Right renal pelvis (tissue), 4 donors: ENCODE measurements at places on chromosomes 7 and 10.

- no peak for DNase-seq
Observed at GRCh38 chr7:104894314-104894713, 119.7 kb upstream of the KMT2E start.

DNA sequence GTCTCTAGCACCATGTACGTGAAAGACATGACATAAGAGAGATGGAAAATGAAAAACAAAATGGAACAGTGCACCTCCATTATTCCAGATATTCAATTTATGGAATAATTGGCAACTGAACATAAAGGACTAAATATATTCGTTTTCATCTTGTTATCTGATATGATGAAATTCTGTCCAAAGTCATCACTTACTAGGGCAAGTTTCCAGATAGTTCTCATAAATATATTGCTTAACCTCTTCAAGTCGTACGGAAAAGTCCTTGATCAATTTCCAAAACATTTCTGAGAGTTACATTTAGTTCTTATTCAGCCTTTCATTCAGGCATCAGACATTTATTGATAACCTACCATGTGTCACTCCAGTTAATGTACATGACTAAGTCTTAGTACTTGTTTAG lies 185.2 kb downstream of the HGF start:
- DNase-seq, result no peak

- DNase-seq, result no peak
Observed at GRCh38 chr7:8435095-8435494, 1.7 kb downstream of the NXPH1 start.

DNA sequence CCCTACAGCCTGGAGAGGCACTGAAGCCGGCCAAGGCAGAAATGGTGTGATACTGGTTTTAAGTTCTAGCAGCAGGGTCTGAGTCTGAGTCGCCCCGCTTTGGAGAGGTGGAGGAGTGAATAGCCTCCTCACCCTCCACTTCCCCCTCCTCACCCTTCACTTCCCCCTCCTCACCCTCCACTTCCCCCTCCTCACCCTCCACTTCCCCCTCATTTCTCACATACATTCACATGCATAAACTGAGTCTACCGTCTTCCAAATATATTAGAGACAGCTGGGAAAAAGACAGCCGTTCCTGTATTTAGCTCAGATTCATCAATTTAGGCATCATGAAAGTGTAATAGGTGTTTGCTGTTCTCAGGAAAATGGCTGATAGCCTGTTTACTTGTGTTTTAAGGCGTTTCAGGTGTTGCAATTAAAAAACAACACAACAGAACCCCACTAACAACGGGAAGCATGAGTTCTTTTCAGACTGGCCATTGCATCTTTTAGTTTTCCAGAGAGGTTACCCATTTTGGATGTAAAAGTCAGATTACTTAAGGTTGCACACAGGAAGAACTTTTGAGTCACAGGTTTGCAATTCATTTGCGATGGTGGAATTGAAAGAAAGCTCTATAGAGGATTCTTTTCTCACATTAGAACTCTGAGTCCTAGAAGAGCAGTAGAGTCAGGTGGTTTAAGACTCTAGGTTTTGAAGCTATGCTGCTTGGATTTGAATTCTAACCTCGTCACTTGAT lies 861 bp downstream of the NRBF2 start:
- no peak for DNase-seq

- no peak for DNase-seq
Observed at GRCh38 chr7:155057076-155057475, 13.0 kb upstream of the HTR5A start.

DNA sequence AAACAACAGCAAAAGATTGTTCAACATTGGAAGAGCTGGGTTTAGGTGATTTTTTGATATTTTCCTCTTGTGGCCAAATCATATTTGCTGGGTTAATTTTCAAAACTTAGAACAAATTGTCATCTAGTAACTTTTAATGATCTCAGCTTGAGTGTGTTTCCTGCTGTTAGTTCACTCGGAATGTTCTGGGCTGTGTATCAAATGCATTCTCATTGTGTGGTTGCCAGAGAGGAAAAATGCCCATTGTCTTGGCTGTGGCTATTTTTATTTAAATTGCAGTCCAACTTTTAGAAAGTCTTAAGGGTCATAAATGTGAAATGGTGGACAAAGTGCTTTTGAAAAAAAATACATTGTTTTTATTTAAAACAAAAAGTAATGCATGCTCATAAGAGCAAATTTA lies 542.0 kb downstream of the TNS3 start:
- no peak for DNase-seq

- no peak for DNase-seq
Observed at GRCh38 chr10:123142701-123143161, 5.2 kb upstream of the HMX2 start.

DNA sequence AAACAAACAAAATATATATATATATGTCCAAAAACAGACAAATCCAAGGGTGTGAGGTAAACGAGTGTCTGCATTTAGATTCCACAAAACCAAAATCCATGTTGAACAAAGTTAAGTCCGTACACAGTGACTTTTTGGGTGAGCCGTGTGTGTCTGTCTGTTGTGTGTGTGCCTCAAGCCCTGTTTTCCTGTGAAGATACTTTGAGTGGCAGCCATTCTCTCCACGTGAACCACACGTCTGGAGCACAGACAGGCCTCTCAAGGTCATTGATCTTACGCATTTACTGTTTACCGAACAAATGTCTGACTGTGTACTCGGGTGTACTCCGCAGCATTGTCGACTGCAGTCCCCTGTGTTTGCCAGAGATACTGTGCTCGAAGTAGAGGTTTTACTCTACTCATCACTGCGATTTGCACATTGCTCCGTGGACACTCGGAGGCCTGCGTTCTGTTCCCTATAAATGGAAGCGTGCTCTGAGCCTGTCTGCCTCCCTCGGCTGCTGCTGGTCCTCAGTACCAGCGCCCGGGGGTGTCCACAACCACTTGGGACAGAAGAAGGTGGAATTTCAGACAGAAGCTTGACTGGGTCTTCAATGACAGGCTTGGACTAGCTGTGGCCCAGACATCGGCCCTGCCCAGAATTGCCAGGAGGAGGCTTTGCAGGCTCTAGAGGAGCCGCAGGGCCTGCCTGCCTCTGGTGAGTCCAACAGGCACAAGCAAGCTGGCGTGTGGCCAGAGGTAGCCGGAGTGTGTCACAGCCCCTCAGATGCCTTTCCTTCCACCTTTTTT lies 22.1 kb downstream of the CYP17A1 start:
- no peak for DNase-seq

- no peak for DNase-seq
Observed at GRCh38 chr7:130649004-130649790, 19.4 kb downstream of the COPG2 start.

DNA sequence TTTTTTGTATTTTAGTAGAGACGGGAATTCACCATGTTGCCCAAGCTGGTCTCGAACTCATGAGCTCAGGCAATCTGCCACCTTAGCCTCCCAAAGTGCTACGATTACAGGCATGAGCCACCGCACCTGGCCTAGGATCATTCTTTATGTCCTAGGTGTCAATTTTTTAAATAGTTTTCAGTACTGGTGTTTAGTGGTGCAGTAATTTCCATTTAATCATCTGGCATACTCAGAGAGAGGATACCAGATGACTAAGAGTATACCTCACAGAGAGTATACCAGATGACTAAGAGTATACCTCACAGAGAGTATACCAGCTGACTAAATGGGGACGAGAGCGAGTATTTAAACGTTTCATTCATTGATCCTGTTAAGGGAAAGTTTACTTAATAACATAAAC lies 37.3 kb upstream of the TMEM248 start:
- no peak for DNase-seq

DNA sequence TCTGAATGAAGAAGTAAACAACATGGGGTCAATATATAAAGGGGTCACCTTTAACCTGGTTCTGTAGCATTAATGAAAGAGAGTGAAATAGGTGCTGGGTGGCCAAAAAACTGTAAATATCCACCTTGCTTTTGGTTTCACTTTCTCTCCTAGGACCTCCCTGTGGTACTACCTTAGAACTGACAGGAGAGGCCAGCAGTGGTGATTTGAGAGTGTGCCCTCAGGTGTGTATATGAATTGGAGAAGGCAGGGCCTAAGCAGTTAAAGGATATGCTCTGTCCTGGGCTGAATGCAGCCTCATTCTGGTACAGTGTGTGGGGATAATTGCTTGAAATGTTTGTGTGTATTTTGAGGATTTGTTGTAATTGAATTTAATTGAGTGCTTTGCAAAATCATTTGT lies 62.0 kb downstream of the BBS9 start:
- DNase-seq, result no peak

GRCh38 chr7:24576171-24577025 lies 3.1 kb downstream of the PALS2 start:
- no peak for DNase-seq

GRCh38 chr7:143374561-143374960 lies 6.6 kb upstream of the ZYX start:
- DNase-seq, result no peak

GRCh38 chr7:30379131-30379530 lies 94.7 kb downstream of the ZNRF2 start:
- no peak for DNase-seq

DNA sequence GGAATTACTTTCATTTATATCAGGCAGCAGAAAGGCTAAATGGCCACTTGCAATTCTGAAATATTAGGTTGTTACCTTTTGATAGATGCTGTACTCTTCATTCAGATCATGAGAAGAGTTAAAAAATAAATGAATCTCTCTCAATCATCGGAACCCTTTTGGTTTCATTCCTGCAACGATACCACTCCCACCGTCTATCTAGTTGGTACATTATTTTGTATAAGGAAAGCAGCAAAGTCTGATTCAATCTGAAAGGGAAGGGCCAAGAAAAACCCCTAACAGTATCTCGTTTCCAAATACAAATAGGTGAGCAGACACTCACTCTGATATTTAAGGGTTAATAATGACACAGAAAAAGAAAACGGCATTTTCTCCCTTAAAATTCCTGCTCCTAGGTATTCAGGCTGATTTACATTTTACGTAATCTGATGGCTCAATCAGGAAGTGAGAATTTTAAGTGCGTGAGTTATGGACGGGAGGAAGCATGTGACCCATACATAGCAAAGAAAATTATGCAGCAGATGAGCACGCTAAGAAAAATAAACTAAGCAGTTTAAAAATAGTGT lies 209.4 kb upstream of the KLF14 start:
- no peak for DNase-seq

GRCh38 chr10:132232981-132233380 lies 46.2 kb downstream of the DPYSL4 start:
- DNase-seq, result no peak

- DNase-seq, result no peak
Observed at GRCh38 chr10:61967298-61967697, 65.8 kb downstream of the ARID5B start.

DNA sequence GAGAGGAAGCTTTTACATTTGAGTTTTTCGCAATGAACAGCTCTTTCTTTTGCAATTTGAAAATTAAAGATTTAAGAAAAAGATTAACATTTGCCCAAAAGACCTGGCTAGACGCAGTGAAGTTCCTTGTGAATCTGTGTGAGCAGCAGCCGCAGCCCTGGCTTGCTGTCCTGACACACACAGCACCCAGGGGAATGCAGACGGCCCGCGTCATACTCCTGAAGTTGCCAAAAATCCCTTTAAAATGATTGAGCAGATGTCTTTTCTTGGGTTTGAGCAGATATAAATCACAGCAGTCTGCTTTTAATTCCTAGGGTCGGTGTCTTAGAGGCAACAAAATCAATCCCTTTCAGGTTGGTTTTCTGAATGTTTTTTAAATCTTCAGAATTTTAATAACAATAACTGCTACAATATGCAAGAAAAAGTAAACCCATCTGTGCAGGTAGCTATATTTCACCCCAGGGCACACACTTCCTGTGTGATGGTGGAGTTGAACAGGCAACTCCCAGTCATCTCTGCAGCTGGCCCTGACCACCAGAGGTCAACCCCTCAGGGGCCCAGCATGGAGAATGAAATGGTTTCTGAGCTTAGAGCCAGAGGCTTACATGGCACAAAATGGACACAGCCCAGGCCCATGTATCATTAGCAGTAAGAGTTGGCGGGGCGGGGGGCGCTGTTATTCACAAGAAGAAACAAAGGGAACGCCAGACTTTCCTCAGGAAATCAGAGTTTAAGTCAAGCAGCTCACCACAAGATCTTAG lies 32.2 kb upstream of the TRIL start:
- DNase-seq, result no peak

DNA sequence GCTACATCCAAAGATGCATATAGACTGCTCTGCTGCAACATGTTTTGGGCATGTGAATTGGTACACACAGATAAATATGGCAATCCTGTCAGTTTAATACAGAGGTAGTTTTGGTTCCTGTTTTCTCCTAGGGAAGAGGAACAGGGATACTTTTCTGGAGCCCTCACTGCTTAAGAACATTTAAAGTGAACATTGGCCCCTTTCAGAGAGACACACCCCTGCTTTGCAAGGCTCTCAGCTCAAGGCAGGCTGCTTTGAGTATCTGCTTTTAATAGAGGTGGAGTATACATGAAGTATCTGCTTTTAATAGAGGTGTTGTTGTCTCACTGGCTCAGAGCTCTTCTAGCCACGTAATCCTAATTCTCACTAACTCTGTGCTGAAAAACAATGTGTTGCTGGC lies 38.9 kb downstream of the CYP51A1 start:
- DNase-seq, result no peak
